ENCODE measurements at places on chromosomes 2 and 18.
A peak's percentile ranks its signal among the peaks of the same experiment; 100 is the strongest.

DNA sequence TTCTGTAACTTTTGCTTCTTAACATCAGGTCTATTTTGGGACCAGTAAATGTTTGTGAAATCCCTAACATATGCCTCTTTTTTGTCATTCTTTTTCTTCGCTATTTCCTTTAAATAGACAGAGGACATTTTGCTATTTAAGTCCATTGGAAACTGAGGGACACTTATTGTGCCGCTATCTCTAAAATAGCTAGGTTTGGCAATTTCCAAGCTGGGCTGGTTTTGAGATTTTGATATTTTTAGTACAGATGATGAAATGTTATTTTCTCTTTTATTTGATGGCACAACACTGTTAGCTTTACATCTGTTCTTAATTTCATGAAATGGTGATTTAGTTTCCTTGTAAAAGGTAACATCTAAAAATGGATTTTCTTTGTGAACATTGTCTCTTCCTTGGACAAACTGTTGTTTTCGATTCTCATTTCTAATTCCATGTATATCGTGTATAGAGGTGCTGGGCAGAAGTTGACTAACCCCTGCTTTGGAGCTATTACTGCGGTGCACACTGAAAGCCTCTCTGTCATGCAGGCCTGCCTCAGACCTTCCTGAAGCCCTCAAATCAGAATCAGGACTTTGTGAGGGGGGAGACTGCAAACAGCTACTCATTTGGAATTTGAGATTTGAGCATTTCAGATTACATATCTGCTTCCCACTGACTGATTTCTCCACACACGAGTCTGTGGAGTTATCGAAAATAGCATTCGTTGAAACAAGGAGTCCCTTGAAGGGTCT is 594 bp downstream of the RAD51AP2 start:
- no peak for DNase-seq

DNA sequence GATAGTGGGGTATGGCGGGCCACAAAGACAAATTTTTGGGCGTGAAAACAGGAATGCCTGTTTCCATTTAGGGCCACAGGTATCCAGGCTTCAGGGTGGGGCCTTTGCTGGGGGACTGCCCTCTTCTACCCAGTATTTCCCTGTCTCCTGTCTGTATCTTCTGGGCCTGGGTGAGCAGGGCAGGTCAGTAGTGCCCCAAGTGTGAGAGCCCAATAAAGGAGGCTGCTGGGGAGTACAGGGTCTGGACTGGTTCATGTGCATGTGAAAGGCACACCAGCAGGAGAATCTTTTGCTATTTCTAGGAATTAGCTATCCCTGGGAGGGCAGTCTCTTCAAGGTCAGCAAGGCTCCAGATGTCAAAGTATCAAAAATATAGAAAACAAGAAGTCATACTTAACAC is 71.5 kb downstream of the MEX3C start:
- DNase-seq, result no peak

DNA sequence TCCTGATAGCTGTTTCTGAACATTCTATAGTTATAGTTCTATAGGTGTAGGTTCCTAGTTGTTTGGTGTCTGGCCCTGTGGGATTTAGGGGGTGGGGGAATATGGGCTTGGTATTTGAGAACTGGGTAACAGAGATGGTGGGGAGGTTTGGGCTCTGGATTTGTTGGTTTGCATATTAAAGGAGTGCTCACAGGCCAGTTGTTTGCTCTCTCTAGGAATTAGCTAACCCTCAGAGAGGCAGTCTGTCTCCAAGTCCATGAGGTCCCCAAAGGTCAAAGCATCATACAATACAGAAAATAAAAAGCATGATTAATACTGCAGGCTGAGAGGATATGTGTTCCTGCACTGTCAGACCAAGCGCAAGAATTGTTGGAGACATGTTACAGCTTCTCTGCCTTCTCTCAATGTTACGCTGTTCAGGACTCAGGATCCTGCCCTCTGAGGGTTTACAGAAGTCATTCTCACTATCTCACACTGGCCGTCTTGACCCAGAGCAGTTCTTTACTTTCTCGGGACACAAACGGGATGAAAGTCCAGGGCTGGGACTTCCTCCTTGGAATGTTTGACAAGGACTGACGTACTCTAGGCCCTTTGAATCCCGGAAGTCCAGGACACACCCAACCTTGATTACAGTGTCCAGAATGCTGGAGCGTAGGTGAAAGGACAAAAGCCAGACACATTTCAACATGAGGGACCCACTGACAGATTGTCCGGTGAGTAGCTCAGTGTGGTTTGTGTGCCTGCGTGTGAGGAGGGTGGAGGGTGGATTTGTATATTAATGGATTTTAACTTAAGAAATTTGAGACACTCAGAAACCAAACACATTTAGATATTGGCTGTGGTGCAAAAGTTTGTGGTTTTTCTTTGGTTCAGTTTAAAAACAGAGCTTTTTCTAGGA is at the start of gene NOSTRIN:
TSS of gene NOSTRIN (plus strand) at position 677 of the 898 bp plus-strand sequence. CDS start at position 687, 10 bp downstream.
- DNase-seq, result no peak

DNA sequence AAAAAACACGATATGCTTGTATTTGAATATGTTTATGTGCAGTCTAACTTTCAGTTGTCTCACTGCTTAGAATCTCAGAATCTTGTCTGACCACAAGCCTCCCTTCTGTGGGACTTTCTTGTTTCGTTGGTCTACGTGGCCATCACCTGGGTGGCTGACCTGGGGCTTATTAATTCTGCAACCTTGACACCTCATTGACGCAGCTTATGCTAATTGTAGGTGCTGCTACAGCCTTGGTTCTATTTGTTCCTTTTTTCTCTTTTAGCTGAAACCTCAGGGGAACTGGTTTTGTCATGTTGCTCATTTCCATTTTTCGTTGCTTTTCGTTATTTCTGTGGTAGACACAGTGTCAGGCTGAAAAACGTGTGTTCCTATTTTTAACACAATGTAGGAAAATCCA is 273.7 kb downstream of the SLC4A3 start:
- DNase-seq, result peak; percentile 52

DNA sequence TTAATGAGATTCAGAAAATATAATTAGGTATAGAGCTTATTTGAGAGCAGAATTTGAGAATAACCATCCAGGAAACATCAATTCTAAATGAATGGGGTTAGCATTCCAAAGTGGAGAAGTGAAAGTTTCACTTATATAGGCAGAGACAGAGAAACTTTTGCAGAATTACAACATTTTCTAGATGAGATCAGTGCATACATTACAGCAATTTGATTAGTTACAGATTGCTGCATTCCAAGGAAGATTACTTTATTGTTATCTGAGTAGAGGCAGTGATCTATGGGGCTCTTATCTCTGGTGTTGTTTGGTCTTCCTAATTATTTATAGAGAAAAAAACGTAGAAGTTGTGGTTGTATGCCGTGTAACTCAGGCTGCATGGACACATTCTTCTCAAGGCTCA is 373.8 kb upstream of the SYT4 start:
- no peak for DNase-seq

DNA sequence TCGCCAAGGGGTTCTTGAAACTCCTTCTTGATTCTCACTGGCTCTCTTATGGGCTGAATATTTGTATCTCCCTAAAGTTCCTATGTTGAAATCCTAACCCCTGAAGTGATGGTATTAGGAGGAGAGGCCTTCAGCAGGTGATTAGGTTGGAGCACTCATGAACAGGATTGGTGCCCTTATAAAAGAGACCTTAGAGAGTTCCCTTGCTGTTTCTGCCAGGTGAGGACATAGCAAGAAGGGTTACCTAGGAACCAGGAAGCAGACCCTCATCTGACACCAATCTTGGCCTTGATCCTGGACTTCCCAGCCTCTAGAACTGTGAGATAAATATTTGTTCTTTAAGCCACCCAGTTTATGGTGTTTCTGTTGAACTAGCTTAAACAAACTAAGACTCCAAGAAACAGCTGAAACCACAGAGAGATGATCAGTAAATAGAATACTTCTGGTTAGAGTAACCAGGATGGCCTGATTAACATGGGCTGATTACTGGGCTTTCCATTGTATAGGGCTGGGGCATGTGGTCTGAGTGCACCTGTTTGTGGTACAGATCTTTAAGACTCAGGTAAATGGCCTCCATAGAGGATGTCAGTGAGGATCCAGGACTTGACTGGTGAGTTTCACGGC is 7.7 kb upstream of the CDC42EP3 start:
- no peak for DNase-seq

GRCh38 chr2:163469561-163469962 is 266.2 kb downstream of the FIGN start:
- no peak for DNase-seq

DNA sequence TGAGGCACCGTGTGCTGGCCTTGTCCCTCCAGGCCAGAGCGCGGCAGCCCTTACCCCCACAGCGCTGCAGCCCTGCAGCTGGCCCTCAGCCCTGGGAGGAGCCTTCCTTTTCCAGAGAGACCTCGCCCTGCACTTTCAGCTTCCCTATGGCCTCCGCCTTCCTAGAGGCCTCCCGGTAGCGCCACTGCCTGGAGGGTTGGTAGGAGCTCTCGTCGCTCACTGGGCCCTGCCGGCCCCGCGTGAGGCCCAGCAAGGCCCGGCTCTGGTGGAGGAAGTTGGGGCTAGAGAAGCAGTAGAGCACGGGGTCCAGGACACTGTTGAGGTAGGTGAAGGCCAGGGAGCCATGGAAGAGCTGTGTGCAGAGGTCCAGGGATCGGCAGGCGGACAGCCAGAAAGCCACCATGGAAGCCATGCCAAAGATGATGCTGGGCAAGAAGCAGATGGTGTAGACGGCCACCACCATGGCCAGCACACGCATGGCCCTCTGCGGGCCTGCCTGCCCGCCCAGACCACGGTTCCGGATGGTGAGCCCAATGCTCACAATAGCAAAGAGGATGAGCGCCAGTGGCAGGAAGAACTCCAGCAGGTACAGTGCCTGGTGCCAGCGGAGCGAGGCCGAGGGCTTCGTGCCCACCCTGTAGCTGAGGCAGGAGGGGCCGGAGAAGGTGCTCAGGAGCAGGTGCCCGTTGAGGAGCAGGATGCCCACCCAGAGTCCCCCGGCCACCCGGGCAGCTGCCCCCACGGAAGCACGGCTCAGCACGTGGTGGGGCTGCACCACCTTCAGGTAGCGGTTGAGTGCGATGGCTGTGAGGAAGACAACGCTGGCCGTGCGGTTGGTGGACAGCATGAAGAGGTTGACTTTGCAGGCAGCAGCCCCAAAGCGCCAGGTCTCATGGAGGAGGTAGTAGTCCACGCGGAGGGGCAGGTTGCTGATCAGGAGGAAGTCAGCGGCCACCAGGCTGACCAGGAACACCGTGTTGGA is 821 bp downstream of the OXER1 start:
- DNase-seq, result no peak

DNA sequence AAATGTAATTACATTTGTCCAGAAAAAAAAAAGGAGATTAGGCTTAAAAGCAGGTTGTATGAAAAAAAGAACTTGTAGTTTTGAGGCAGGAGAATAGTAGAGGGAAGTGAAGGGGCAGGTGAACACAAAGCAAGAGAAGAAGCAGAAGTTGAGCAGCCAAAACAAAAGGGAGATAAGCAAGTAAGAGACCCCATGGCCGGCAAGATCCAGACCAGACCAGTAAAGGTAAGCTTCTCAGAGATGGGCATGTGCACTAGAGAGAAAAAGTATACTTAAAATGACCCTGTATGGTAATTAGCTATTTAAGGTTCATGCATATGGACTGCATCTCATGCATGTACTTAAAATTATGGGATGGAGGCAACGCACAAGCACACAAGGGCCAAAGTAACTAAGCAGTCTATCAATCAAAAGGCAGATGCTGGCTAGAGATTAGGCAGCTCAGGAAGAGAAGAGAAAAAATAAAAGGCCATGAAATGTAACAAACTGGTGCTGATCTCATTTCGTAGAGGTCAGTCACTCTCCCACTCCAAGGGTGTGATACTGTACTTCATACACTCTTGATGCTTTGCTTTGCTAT is 9.7 kb downstream of the SIGLEC15 start:
- no peak for DNase-seq

Data from germinal center (tissue), 1 donor.